ENCODE measurements at places on chromosomes 16 and 17.

DNA sequence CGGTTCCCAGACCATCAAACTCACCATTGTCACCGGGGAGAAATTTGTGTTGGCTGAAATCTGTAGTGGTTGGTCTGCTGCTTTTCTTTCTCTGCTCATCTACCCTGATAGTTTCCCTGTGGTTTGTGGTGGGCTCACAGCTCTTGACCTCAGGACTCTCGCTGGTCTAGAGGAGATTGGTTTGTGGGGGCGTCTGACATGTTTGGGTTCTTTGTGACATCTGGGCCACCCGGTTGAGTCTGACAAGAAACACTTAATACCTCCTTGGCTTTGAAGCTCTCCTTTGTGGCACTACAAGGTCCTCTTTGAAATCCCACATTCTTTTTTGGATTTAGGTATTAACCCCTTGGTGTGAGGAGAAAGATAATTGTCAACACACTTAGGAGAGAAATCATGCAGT lies 662.0 kb downstream of the WWOX start:
- no peak for DNase-seq

DNA sequence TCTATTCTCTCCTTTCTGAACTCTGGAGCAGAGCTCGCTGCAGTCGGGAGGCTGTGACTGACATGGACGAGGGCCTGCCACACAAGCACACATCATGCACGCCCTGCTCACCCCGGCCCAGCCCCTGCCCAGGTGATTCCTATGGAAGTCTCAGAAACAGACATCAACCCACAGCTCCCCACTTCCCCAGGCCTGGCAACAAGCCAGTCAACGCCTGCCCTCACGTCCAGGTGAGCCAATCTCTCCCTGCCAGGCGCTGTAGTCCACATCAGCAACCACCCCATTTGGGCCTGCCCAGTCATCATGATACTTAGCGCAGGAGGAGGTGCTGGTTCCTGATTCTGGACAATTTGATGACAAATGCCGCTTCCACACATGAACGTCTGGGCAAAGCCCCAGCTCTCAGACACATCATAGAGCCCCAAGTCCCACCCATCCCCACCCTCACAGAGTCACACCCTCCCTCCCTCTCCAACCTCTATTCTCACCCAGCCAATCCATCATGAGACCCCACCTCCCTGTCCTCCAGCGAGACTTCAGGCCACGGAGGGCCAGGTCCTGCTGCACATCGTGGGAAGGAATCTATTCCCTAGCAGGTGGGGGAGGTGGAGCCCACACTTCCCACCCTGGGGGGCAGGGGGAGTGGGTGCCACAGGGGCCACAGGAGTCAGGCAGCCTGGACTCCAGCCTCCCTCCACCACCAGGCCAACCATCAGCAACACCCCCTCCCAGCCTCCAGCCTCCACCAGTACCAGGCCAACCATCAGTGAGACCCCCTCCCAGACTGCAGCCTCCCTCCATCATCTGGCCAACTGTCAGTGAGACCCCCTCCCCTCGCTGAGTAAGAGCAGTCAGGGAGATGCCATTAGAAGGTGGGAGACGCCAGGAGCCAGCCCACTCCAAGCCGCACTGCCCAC lies 33.7 kb upstream of the GSG1L start:
- no peak for DNase-seq

DNA sequence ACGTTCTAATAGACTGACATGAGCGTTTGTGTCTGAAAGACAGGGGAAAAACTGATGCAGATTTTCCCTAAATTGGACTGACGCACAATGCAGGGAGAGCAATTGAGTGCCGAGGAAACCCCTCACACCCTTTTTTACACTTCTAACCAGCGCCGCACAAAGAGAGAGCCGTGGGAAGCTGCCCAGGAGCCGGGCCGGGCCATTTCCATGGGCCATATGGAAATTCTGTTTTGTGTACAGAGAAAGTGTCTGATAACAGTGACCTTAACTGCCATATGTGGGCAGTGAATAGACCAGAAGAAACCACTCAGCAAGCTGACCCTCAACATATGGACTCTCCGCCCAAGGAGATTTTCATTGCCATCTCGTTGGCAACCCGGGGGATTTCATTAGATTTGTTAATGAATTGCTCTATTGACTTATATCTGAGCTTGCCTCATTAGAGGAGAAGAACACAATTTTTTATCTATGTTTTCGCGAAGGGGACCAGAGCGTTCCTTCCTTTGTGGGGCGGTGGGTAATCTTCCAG lies 225.9 kb upstream of the IRX3 start:
- no peak for DNase-seq

DNA sequence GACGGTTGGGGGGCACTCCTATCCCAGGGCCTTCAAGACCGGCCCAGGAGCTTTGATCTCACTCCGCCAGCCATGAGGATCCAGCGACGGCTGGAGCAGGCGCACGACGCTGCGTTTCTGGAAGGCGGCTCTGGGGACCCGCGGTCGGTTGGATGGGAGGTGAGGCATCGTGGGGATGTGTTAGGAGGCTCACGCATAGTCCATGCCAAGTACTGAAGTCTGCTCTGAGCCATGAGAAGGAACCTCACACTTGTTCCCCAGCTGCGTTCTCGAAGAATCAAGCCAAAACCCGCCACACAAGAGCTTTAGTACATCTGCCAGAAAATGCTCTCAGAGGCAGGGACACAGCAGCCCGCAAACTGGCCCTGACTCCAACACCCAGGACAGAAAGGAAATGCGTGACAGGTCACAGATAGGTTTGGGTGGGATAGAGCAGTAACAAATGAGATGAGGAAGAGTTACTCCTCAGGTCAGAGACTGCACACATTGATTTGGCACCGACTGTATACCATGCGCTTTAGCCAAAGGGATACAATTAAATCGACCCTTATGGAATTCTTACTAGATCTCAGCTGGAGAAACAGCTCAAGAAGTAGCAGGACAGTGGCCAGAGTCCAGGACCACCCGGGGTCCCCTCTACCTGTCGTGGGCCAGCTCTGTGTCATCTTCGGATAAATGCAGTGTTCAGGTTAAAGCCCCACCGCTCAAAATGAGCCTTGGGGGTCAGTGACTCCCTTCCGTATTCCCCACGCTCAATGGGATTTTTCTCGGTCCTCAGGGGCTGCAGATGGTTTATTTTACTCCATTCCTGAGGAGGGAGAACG lies 6.7 kb upstream of the GSG1L start:
- no peak for DNase-seq

DNA sequence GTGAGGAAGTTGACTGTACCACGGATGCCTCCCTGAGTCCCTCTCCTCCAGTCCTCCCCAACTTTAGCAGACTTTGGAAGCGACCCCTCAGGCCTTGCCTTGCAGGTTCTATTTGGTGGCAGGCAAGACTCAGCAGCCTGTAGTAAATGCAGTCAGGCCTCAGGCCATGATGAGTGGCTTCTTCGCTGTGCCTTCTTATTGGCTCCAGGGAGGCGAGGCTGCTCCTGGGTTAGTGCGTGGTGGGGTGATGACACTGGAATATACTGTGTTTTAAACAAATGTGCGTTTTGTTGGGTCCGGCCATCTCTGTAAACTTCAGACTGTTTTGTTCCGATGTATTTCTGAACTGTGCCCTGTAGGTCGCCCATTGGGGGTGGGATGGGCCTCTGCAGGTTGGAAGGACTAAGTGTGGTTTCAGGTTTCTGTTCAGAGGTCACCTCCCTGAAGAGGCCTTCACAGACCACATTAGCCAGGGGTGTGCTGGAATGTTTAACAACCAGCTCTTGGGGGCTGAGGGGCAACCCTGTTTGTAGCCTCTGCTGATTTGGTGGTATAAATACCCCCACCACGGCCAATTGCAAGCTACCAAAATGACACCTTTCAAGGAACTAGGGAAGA lies 62.5 kb downstream of the CYLD start:
- no peak for DNase-seq

GRCh38 chr17:58316260-58316960 lies 12.2 kb downstream of the TSPOAP1 start:
- no peak for DNase-seq

DNA sequence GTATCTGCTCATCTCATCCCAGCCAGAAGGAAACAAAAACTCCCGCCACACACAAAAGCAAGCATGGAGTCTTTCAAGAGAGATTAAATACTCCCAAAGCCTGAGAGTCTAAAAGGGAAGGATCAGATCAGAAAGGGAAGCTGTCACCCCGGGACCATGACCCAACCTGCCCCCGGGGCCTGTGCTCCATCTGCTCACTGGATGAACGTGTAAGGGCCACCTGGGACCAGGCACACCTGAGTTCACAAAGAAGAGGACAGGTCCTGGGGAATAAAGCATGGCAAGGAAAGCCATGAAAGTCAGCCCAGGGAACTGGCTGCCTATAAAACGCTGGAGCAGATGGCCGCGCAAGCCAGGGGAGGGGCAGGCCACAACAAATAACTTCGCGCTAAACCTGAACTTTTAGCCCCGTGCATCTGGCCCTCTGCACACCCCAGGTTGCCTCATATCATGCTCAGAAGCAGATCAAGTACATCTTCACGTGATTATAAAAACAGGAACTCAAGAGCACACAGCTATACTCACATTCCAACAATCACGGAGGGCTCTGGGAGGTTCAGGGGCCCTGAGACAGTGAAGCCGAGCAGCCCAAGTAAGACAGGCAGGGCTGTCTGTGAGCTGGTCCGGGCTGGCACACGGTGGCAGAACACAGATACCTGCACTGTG lies 3.4 kb downstream of the TMEM11 start:
- no peak for DNase-seq

DNA sequence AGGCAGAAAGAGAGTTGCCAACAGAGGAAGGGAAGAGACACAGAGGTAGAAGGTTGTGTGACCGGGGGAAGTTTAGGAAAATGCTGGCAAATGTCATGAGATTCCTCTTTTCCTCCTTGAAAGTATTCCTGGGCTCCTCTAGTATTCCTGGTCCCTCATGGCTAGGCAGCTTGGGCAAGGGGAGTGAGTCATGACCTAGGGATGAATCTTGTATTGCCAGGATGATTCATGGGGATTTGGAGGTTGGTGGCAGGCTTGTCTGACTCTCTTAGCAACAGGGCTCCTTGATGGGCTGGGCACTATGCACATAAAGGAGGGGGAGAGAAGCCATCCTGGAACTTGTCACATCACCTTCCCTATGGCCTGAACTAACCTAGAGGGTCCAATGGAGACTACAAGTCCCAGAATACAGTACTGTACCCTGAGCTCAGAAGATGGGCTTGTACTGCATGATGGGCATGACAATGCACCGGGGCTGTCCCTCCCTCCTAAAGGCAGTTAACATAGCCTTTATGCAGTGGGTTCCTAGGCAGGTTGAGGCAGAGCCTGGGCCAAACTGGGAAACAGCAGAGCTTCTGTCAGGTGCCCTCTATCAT lies 2.1 kb upstream of the SEZ6 start:
- DNase-seq: no peak

DNA sequence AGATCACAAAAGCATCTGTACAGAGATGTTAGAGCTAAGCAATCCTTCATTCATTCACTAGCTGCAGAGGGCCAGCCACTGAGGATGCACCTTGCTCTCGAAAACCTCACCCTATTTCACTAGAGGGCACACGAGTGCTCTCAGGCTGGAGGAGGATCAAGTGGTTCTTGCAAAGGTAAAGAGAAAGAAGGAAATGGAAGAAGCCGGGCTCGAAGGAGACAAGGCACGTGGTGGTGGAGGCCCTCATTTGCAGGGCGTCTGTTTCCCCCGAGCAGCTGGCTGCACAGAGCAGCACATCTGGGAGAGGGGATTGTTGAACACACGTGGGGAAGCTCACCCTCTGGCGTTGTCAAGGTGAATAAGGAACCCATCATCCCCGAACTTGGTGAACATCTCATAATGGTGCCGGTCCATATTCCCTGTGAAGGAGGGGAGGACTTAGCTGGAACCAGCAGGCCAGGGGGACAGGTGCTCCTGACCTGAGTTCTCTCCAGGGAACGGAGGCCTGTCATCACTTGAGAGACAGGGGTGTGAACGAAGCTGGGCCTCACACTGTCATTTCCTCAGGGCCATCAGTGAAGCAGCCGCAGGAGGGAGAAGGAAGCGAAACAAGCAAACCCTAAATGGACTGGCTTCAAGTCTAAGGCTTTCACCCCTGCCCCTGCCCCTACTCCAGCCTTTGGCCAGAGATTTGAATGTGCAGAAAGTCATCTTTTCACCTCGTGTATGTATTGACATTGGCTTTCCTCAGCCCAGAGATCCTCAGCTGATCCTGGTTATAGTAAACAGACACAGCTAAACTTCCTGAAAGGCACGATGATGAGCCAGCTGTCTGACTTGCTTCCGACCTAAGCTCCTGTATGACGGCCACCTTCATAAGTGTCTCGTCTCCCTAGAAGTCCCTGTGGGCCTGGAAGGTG lies 27.6 kb downstream of the PRKAR1A start:
- no peak for DNase-seq

DNA sequence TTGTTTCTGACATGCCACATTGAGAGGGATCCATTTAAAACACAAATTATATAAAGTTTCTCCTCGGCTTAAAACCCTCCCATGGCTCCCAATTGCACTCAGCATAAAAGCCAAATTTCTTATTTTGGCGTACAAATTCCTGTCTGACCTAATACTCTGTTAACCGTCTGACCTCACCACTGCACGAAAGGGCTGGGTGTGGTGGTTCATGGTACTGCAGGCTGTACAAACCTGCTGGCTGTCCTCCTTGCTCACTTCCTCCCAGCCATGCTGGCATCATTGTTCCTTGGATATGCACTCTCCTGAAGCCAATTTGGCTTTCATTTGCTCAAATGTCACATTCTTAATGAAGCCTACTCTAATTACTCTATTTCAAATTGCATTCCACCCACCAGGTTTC lies 301.6 kb upstream of the C16orf82 start:
- no peak for DNase-seq

GRCh38 chr16:49018259-49018931 lies 263.2 kb downstream of the CBLN1 start:
- DNase-seq: no peak

GRCh38 chr16:58417600-58417999 lies 25.3 kb downstream of the GINS3 start:
- DNase-seq: no peak

GRCh38 chr17:16443511-16444257 lies 28.3 kb downstream of the TRPV2 start:
- DNase-seq: no peak

GRCh38 chr16:15434425-15435215 lies at the start of gene BMERB1:
TSS of gene BMERB1 (plus strand) at chr16:15434588. CDS start at chr16:15434654, 66 bp downstream.
- DNase-seq: peak; percentile 54

- peak; percentile 13 for DNase-seq
These were observed 14.1 kb upstream of the DNAI2 start for GRCh38 chr17:74259667-74260524.

Measured in NCI-H2107 (cell line).